ENCODE measurements at places on chromosomes 1 and 21.

DNA sequence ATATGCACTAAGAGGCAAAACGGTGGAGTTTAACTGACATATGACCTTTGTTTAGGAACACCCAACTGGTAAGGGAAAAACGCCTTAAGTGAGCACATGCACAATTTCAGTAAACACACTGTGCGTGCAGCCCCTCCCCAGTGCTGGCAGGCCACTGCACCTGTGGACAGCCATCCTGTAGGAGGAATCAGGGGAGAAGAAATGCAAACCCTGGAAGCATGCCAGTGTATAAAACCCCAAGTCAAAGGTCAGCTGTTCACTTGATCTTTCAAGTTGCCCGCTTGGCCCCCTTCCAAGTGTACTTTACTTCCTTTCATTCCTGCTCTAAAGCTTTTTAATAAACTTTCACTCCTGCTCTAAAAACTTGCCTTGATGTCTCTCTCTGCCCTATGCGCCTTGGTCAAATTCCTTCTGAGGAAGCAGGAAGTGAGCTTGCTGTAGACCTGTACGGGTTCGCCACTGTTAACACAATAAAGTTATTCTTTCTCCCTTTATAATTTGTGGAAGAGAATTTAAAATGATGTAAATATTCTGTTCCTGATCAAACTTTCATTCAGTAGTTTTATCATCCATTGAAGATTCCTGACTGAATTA is 31.8 kb downstream of the USP25 start:
- DNase-seq: no peak

- no peak for DNase-seq
These were observed 27.2 kb upstream of the SLC26A9 start for GRCh38 chr1:205970486-205970885.

DNA sequence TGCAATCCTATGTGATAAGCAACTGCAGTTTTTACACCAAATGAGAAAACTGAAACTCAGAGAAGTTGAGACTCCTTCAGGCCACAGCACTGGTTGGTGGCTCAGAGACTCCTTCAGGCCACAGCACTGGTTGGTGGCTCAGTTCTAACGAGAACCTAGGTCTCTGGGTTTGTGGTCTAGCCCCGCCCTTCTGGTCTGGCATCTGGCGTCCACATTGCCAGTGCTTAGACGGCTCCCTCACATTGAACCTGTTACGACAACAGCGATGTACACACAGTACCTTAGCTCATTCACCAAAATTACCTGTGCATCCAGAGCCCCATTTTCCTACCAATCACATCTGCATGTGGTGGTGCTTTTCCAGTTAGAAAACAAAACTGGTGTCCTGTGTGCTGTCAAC is 66.1 kb downstream of the NID1 start:
- no peak for DNase-seq

- DNase-seq: no peak
These were observed 58.1 kb downstream of the CASZ1 start for GRCh38 chr1:10738061-10739058.

DNA sequence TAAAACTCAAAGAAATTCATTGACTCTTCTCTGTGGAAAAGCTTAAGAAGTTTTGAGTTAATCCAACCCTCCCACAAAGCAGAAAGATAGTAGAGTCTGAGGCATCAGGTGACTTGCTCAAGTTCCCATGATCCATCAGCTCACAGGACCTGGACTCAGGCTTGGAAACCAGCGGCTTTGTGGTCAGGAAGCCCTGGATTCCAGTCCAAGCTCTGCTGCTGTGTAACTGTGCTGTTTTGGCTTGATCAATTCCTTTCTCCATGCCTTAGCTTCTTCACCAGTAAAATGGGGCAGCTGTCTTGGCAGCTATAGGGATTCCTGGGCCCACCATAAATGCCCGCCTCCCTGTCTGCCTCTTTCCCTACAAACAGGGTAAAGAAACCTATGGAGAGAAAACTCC is 180.2 kb downstream of the HIVEP3 start:
- DNase-seq: no peak

DNA sequence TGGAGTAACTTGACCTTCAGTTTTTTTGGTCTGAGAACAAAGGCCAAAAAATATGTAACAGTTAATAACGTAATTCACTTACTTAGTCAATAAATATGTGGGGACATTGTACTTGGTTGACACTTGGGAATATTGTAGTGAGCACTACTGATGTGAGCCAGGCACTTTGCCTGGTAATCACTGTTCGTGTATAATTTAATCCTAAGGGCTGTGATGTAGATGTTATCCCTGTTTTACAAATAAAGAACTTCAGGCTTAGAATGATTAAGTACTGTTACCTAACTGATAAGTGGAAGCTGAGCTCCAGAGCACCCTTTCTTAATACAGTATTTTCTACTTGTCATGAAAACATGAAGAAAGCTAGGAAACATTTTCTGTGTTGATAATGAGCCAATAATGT is 28.0 kb downstream of the PTBP2 start:
- no peak for DNase-seq

DNA sequence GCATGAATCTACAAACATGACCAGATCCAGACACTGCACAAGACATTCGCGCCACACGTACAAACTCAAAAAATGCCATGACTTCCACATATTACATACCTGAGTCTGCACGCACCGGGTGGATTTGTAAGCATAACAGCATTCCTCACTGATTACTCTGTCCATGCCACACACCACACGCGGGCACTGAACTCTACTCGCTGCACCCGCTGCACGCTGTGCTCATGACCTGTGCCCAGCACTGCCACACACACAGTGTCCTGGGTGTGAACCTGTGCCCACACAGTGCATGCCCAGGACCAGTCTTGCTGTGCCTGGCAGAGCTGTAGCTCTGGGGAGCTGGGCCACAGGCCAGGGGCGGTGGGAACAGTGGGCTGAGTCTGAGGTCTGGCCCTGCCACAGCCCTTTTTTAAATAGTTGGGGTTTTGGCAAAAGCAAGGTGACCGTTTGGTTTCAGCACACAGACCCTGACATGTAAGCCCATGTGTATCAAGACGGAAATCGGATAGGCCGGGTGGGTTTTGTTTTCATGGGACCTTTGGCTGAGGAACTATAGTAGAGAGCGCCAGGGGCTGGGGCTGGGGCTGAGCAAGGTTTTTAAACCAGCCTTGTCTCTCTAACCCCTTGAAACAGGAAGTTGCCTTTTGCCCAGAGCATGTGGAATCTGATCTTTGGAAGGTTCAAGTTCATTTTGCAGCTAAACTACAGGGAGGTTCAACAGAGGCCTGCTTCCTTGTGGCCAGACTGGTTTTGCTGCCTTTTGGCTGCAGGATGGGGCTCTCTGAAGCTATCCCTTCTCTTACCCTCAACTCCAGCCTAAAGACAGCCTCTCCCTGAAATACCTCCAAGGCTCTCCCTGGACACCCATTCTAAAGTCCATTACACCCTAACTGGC is 12.3 kb upstream of the GOLT1A start:
- no peak for DNase-seq

DNA sequence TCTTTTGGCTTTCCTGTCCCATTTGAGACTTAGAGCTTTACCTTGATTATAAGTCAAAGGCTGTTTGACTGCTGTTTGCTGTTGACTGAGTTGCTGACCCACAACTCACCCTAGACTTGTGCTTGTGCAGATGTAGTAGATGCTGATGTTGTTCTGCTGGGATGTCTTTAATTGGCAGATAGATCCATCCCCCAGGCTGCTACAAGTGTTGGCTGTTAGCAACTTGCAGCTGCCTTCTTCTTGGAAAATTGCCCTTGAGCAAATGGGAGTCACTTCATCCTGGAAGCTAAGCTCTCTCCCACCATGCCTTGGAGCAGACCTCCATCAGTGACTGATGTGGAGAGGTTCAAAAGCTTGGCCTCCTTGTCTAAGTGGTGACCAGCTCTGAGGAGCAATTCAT is 139.3 kb upstream of the KIAA0040 start:
- no peak for DNase-seq

- no peak for DNase-seq
These were observed 134.7 kb upstream of the TNR start for GRCh38 chr1:175877939-175878737.

DNA sequence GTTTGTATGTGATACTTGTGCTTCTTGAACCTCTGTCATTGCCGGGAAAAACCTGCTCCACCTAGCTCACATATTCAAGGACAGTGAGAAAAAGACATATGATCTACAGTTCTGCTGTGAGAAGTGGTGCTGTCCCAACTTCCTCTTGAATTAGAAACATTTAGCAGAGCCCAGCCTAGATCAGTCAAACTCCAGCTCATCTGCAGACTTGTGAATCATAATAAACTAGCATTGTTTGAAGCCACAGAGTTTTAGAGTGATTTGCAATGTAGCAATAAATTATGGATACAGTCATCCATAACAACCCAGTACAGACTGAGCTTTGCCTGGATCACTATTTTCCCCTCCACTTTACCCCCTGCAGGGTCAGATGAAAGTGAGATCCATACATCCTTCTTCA is 497.8 kb downstream of the PLA2G4A start:
- no peak for DNase-seq

- DNase-seq: no peak
These were observed 529.5 kb downstream of the COL11A1 start for GRCh38 chr1:102578804-102579203.

DNA sequence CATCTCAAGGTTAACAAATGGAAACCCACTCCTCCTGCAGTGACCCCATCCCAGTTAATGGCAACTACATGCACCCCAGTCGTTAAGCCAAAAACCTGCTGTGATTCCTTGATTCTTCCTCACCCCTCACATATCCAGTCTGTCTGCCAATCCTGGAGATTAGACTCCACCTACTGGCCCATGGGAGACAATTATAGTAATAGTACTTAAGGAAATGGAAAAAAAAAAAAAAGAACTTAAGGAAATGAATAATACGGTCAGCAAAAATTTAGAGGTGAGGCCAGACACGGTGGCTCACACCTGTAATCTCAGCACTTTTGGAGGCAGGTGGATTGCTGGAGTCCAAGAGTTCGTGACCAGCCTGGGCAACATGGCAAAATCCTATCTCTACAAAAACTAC is 7.0 kb downstream of the NOL9 start:
- no peak for DNase-seq

DNA sequence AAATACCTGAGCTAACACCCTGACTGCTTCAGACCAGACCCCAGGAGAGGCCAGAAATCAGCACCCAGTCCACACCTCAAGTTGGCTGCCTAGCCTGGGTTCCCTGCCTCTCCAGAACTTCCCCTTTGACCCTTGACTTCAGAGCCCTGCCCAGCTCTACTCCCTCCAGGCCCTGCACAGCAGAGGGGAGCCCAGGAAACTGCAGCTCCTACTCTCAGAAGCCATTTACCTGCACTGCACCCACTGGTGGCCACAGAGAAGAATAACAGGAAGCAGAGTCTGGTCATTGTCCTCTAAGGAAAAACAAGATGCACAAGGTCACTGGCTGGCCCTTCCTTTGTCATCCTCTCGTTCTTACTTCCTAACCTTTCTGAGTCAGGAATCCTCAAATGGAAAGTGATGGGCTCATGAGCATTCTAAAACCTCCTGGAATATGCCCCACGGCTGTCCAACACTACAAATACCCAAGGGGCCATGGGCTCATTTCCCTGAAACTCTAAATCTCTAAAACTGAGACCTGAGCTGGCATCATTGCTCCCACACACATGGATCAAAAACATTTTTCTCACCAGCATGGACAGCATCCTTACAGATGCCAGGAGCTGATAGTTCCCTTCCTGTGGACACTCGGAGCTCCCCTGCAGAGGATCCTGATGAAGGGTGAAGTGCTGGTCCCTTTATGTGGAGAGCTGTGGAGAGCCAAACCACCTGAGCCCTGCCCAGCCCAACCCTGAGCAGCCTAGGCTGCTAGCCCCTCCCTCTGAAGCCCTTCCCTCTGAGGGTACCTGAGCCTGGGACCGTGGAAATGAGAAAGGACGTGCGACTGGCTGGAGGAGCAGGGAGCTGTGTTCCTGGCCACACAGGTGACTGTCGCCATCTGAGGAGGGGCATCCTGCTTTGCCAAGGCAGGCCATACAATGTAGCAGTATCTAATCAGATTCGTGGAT is at the start of gene ITLN2:
TSS of gene ITLN2 (minus strand) at position 652 of the 947 bp plus-strand sequence. CDS start at position 584, 68 bp downstream.
- peak; percentile 47 for DNase-seq

DNA sequence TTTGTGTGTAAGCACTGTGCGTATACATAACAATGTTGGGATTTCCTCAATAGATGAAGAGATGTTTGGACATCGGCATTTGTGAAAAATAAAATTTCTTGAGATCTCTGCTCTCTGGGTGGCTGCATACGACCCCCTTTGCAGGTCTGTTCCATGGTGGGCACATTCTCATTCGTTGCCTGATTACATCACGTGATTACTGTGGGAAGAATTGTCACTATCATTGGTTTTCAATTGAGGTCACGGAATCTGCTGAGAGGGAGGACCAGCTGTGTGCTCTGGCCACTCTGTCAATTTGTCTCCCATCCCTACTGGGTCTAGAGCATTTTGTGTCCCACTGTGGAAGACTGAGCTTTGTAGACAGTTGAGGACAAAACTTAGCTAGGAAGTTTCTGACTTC is 81.8 kb downstream of the DISC1 start:
- DNase-seq: no peak

GRCh38 chr1:76989976-76990375 is 122.7 kb downstream of the ST6GALNAC5 start:
- DNase-seq: no peak

DNA sequence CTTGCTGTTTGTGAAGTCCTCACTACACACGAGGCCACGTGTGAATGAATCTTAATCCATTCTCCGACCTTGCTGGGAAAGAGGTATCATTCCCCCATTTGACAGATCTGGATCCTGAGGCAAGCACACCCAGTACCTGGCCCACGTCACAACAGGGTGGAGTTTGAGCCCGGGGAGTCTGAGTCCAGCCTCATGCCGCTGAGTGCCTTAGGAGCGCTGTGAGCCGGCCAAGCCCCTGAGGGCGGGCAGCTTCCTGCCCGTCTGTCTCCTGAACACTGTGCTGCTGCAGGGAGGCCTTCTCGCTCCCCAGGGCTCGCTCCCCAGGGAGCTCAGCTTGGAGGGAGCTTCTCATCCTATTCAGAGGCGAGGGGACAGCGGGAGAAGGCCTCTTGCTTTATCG is 29.7 kb downstream of the SLC45A1 start:
- no peak for DNase-seq

DNA sequence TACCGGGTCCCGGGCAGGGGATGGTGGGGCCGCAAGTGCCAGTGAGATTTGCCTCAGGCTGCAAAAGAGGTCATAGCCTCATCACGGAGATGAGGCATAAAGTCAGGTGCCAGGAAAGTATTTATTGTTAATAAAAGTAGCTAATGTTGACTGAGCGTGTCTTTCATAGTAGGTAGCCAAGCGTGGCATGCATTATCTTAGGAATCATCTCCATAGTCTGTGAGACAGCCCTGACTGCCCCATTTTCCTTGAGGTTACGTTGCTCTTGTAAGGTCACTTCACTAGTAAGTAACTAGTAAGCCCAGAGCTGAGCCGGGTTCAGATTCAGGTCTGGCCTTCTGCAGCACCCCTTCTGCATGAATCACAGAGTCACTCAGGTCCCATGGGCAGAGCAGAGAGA is 174.2 kb downstream of the CAMTA1 start:
- no peak for DNase-seq

All from GM12891 (cell line).